Stimulated activated CD4-positive, alpha-beta T cell treated with anti-CD3 and anti-CD28 coated beads, Interleukin-4, amount 100 ng/mL, for 1 hour (primary cell): ENCODE measurements at places on chromosomes 3 and 15.

GRCh38 chr15:47477341-47477740, 240.0 kb upstream of the SEMA6D start:
- no peak for DNase-seq

GRCh38 chr3:123447416-123447748, 1.5 kb downstream of the ADCY5 start:
- no peak for DNase-seq

GRCh38 chr3:118292841-118293240, 741.8 kb downstream of the IGSF11 start:
- no peak for DNase-seq

DNA sequence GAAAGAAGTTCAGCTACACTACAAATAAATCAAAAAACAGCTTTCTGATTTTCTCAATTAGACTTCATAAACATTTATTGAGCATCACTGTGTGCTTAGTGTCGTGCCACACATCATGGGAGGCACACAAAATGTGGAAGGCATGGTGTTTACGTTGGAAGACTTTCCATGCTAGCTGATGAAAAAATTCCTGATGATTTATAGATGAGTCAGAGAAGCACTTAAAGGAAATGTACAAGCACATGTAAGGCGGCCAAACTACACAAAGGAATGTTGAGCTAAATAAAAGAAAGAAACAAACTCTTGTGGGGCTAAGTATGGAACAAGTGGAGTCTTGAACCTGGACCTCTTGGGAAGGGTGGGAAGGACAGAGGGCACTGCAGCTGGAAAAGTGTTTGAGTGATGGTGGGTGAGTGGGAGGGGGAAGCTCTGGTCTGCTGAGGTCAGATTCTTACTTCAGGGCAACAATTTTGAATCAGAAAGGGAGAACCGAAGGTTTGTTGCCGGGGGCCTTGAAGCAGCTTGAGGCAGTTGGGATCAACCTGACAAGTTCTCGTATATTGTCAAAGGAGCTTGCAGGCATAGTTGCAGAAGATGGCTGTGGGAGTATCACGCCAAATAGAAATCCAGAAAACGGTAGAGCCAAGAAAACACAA, 66.9 kb downstream of the FOXB1 start:
- DNase-seq, result no peak

DNA sequence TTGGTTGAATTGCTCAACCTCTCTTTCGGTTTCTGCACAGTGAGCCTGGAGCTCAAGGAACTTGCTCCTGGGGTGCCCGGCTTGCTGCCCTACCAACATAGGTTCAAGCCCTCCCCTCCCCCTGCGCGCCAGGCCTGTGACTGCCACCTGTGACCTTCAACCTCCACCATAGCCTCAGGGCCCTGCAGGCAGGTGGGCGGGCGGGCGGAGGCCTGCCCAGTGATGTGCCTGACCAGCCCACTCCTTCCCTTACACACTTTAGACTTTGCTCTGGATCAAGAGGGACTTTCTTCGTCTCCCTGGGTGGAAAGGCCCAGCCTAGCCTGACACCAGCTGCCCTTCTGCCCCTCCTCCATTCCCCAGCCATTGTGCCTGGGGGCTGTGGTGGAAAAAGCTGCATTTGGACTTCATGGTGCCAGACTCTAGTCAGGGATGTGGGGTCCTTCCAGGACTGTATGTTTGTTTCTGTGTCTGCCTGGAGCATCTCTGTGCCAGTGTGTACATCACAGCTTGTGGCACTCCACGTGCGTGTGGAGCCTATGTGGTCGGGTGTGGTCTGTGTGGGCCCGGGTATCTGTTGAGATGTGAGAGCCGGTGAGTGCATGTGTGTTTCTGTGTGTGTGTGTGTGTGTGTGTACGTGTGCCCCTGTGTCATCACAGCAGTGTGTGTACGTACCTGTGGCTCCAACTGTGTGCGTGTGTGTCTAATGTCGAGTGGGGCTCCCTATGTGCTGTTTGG, 9.5 kb downstream of the PRKCD start:
- no peak for DNase-seq

DNA sequence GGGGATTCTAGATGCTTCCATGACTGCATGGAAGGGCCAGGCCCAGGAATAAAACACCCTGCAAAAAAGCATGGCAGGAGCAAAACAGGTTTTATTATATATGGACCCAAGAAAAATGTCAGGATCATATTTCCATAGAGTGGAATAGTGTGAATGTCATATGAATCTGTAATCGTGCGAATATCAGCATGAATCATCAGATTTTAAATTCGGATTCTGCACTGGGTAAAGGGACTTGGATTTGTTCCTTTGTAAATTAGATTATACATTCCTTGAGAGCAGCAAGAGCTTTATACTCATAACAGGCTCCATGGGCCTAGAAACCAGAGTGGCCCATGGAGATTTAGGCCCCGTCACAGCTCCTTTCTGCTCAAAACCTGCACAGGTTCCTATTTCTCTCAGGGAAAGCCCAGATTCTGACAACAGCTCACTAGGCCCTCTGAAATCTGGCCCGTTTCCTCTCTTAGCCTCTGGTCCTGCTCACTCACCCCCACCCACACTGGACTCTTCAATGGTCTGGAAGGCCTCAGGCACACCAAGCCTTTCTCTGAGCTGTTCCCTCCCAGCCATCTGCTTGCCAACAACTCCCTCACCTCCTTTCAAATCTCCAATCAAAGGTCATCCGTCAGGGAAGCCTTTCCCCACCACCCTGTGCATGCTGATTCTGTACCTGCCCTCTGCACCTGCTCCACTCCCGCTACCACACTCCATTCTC, 76.0 kb downstream of the FEM1B start:
- no peak for DNase-seq

GRCh38 chr3:43012174-43012573, 33.1 kb downstream of the GASK1A start:
- no peak for DNase-seq

GRCh38 chr3:160057331-160057730, 68.7 kb downstream of the IL12A start:
- DNase-seq, result no peak

DNA sequence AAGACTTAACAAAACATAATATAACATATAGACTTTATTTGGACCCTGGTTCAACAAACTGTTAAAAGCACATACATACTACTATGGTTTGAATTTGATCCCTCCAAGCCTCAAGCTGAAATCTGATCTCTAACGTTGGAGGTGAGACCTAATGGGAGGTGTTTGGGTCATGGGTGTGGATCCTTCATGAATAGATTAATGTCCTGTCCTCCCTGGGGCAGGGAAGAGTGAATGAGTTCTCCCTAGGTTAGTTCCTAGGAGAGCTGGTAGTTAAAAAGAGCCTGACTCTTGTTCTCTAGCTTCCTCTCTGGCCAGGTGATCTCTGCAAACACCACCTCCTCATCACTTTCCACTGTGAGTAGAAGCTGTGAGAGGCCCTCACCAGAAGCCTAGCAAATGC, 36.4 kb downstream of the CLASP2 start:
- DNase-seq, result no peak

DNA sequence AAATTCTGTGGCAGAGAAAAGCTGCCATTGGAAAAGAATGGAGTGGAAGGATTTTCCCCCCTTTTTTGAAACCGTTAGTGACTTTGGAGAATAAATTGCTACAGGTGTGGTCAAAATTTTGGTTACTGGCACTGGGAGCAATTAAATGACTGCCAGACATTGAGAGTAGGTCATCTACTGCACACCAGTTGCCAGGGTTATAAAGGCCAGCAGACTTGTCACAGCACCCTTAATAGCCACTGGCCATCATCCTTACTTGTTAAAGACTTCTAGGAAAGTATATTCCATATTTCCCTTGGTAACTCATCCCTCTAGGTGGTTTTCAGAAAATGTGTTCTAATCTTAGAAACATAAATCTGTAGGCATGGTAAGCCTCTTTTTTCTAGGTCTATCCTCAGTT, 8.0 kb downstream of the PIK3CA start:
- DNase-seq, result no peak

- no peak for DNase-seq
Observed at GRCh38 chr15:61798631-61799030, 261.6 kb downstream of the VPS13C start.

DNA sequence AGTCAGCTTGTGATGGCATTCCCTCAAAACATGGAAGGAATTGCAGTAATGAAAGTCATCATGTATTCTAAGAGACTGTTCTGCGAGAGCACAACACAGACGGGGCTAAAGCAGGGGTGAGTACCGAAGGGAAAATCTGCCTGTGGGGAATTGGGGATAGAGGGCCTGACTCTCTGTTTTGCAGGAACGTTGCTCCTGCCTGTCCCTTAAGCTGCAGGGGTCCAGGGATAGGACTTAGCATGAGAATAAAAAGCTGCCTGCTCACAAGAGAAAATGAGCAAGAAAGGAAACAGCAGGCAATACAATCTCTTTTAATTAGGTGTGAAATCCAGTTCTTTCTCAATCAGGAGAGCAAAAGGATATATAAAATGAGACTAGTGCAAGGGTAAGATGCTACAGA, 62.2 kb downstream of the TIGIT start:
- DNase-seq, result no peak

DNA sequence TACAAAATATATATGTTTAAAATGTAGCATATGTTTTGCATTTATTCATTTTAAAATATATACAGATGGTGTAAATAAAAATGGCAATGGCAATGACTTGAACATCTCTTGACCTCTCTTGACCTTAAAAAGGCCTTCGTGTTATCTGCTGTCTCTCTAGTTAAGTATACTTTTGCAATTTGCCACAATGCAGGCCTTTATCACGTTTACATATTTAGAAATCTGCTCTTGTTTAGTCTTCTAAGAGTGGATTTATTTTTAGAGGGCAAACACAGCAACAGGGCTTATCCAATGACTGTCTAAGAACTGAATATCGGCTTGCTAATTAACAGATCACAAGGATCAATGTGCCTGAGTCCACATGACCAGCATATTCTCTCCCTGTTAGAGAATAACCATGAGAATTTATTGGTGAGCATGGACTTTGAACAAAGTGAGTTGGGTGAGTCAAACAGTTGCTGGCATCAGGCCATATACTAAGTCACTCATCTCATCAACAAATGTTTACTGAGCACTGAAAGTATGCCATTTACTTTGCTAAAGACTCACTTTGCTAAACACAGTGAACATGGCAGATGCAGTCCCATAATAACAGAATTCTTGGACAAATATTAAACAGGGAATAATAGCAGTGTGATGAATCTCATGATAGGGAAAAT, 48.2 kb downstream of the MDFIC2 start:
- no peak for DNase-seq

DNA sequence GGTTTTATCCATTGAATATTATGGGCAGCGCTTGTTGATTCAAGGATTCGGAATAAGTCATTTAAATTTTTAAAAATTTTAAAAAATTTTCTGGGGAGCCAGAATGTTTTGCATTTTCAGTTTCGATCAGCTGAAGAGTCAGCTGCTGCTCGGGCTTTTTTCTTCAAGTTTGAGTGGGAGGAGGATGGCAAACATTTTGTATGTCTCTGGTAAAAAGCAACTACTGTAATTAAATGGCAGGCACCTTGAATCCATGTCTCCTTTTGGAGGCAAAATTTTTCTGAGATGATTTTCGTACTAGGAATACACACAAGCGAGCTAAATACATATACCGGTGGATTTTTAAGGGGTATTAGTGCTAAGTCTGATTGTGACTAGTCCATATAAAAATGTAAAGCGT, 612 bp downstream of the C3orf38 start:
- peak; percentile 15 for DNase-seq

GRCh38 chr3:45595364-45596195, 1.0 kb downstream of the LIMD1 start:
- DNase-seq, result no peak

DNA sequence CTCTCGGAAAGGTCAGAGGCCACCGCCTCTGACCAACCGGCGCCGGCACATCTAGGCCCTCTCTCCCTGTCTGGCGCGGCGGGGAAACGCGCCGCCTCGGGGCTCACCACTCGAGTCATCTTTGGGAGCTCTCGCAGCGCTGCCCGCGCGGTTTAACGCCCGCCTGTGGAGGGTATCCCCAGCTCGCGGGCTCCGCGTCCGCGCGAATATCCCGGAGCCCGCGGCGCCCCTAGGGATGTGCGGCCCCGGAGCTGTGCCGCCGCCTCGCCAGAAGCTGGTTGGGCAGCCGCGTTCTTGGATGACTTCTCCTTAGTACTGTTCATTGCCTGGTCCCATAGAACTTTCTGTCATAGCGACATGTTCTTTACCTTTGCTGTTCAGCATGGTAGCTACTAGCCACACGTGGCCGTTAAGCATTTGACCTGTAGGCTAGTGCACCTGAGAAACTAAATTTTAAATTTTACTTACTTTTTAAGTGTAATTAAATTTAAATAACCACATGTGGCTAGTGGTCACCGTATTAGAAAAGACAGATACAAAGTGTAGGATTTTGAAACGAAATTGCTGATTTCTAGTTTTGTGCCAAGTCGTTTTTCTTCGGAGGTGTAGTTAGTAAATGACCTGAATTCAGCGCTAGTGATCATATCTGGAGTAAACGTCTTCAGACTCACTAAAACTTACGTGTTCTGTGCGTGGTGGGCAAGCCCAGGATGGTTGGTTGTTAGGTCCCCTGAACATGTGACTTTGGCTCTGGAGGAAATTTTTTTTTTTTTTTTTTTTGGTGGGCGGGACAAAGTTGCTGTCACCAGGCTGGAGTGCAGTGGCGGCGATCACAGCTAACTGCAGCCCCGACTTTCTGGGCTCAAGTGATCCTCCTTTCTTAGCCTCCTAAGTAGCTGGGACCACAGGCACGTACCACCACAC, 835 bp downstream of the ARIH2 start:
- DNase-seq, result peak; percentile 47

DNA sequence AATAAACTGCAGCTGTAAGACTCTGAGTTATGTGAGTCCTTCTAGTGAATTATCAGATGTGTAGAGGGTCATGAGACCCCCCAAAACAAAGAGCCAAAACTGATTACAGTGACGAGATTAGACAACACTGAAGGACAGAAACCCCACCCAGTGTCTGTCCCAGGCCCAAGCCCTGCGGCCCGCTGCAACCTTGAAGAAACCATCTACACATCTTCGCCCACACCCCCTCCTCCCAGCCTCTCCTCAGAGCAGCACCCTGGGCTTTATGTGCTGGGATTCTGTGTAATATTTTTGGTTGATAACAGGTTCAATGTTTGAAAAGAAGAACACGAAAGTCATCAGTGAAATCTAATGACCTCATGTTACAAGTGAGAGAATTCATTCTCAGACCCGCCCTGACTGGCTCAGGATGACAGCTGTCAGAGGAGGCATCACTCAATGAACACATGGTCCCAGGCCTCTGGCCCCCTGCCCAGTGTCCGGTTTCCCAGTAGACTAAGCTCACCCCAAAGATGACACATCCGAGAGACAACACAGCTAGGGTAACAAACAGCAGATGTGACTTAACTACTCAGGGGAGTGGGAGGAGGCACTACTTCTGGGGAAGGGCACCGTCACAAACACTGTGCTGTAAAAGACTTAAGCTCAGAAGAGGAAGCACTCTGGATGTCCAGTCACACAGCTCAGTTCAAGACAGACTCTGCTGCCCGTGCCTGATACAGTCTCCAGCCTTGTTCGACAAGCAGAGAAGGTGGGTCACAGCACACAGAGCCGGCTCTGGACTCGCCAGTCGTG, 48.9 kb downstream of the NIPA2 start:
- no peak for DNase-seq

DNA sequence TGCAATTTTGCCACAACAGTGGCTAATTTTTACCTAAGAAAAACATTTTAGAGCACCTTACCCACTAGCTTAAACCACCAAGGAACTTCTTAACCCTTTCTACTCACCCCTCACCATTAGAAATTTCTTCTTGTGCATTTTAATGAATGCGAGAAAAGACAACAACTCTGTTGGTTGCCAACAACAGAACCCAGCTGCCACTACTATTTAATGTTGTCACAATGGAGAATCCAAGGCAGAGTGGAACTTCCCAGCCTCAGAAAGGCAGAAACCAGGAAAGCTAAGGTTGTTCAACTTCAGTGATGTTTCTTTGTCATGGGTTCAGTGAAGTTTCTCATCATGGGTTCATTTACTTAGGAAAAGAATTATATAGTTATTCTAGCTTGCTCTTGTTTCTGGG, 325.2 kb upstream of the ARL6 start:
- DNase-seq, result no peak
